ENCODE measurements at places on chromosomes 5 and 9. TPM values are rescaled to one million over a fixed set of nuclear protein-coding genes. Genes with fewer than 3 reads are reported as not detected.

MEIKIN gene
- total RNA-seq: not detected

PCAT7 gene
- total RNA-seq: not detected

ISL1 gene
- total RNA-seq: 5.9 TPM

CCDC187 gene
- total RNA-seq: under 0.01 TPM

BTNL3 gene
- total RNA-seq: not detected

ADAMTS2 gene
- 31.4 TPM for total RNA-seq

CCL28 gene
- 1.5 TPM for total RNA-seq

NR2F1-AS1 gene
- 20.1 TPM for total RNA-seq

BTNL8 gene
- total RNA-seq: not detected

SPINK1 gene
- 0.33 TPM for total RNA-seq

SCGB3A2 gene
- total RNA-seq: not detected

CNTNAP3 gene
- 0.87 TPM for total RNA-seq

MYOZ3 gene
- not detected for total RNA-seq

KIF24 gene
- total RNA-seq: 5.2 TPM

OR1Q1 gene
- not detected for total RNA-seq

CAMK2A gene
- 1.8 TPM for total RNA-seq

UBE2QL1 gene
- total RNA-seq: 0.11 TPM

ITGA2 gene
- total RNA-seq: 40.7 TPM

PCDHB14 gene
- total RNA-seq: 0.11 TPM

FBN2 gene
- 95.7 TPM for total RNA-seq

KCNV2 gene
- total RNA-seq: not detected

NUTM2G gene
- total RNA-seq: not detected

All from uterine smooth muscle cell (primary cell).